ENCODE measurements at places on chromosomes 16 and 17.

GRCh38 chr17:15434956-15435355 lies 32.5 kb downstream of the CDRT4 start:
- no peak for DNase-seq

- peak; percentile 12 for DNase-seq
Measured at GRCh38 chr17:1362964-1363363, 37.1 kb downstream of the YWHAE start.

GRCh38 chr17:16342979-16343378 lies 10.3 kb downstream of the CENPV start:
- DNase-seq = no peak

DNA sequence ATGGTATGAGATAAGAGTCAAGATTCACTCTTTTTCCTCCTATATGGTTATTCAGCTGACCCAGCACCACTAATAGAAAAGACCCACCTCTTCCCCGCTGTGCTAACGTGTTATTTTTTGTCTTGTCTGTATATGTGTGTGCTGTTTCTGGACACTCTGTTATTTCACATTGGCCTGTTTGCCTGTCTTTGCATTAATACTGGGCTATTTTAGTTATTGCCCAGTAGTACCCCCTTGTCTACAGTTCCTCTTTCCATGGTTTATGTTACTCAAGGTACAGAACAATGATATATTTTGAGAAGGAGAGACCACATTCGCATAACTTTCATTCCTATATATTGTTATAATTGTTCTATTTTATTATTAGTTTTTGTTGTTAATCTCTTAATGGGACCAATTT lies 74.0 kb upstream of the SIAH1 start:
- DNase-seq = no peak

DNA sequence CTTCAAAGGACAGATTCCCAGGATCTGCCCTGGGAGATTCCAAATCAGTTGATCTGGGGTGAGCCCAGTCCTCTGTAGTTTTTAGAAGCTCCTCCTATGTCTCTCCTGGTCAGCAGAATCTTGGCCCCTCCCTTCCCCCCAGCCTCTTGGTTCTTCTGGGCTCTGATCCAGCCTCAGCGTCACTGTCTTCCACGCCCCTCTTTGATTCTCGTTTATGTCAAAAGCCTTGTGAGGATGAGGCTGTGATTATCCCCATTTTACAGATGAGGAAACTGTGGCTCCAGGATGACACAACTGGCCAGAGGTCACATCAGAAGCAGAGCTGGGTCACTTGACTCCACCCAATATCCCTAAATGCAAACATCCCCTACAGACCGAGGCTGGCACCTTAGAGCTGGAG lies 840 bp upstream of the CDH5 start:
- DNase-seq = no peak
